Stimulated activated CD4-positive, alpha-beta T cell treated with anti-CD3 and anti-CD28 coated beads, Interleukin-12 subunit alpha, Interleukin-12 subunit beta, amount 100 ng/mL, for 24 hours (primary cell): ENCODE measurements at places on chromosomes 4 and X.

GRCh38 chr4:41146196-41146595 lies 68.1 kb downstream of the APBB2 start:
- DNase-seq, result no peak

- DNase-seq, result no peak
Observed at GRCh38 chr4:144350706-144351105, 210.2 kb upstream of the GYPA start.

DNA sequence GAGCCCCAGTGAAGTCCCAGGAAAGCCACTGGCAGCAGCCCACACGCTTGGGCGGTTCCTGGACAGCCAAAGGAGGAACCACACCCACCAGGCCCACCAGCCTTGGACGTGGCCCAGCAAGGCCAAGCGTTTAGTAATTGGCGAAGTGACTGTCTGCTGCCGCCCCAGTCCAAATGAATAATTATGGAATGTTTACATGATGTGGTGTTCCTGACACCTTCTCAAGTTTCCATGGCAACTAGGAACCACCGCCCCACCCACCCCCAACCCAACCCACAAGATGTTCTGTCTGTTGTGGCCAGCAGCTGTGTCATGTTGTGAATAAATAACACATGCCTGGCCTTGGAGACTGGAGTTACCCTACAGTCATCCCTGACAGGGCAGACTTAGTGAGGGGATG lies 22.3 kb downstream of the APLN start:
- DNase-seq, result no peak

- no peak for DNase-seq
Observed at GRCh38 chr4:141569141-141569540, 67.2 kb upstream of the IL15 start.

DNA sequence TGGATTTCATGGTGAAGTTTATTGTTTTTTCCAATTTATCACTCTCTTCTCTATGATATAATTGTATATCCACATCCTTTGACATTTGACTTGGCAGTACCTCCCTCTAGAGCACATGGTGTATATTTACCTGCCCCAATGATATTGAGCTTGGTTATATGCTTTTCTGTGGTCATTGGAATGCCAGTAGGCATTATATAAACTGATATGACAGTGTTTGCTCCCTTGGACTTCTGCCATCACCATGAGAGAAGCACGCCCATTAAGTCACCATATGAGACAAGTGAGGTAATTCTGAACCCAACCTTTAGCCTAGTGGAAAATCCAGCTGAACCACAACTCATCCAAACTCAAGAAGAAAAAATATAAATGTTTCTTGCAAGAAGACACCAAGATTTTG lies 2761.5 kb downstream of the ARAP2 start:
- DNase-seq, result no peak

DNA sequence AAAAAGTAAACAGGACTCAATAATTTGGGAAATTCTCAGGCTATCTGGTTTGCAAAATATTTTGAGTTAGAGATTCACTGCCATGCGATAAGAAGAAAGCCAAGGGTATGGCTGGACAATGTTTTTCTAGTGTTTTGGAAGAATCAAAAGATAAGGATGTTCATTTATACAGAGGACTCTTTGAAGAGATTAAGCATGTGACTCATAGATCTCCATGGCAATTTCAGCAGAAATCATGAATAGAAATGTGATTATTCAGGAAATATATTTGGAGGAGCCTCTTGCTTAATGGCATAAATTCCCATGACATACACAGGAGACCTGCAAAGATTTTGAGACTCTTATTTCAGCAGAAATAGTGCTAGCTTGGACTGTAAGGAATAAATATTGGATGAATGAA lies 16.7 kb upstream of the FRAS1 start:
- no peak for DNase-seq

- no peak for DNase-seq
Observed at GRCh38 chr4:128452415-128452814, 164.8 kb upstream of the PGRMC2 start.

DNA sequence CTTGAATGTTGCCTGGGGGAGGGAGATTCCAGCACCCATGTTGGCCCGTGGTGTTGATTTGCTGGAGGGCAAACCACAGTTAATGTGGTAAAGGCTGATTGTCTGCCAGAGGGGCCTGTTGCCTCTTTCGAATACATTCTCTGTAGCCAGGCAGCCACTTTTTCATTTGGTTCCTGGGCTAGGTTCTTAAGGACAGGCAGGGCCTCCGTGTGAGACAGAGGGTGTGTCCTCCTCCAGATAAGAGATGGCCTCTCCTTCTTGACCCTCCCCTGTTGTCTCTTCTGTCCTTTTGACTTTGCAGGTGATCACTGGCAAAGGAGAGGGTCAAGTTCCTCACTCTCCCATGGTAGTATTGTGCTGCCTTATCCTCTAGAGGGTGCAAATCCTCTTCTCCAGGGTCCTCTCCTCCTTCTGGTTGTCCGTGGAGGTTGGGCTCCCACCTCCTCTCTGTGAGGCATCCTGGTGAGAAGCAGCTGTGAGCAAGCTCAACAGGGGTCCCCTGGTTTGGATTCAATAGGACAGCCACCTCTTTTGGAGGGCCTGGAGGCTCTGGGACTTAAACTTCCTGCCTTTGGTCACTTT lies 44.9 kb downstream of the ZNF182 start:
- DNase-seq, result no peak

GRCh38 chr4:139607502-139608060 lies 51.6 kb upstream of the SETD7 start:
- no peak for DNase-seq

DNA sequence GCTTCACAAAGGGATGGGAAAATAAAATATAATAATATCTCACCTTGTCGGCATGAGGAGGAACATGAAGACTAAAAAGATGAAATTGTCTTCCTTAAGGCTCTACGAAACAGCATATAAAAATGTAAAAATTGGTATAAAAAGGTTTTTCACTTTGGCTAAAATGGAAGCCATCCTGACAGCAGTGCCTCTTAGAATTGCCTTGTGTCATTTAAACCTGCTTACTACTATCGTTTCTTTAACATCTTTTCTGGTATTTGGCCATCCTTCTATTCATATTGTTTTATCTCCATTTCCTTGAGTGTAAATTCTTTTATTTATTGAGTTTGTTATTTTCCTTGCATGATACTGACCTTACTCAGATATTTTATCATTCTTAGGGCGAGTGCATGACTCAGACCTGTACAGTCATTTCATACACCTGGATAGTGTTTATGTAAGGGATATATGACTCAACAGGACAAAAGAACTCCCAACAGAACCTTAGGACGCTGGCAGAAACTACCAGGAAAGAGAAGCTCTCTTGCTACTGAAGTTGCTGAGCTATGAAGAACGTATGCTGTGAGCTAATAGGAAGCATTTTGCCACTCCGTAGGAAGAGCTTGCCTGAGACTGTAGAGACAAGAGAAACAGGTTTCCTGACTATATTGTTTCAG lies 5.8 kb upstream of the CDKN2AIP start:
- no peak for DNase-seq

GRCh38 chr4:107519053-107519452 lies 201.0 kb downstream of the PAPSS1 start:
- DNase-seq, result no peak
